Inflammatory macrophage treated with lipopolysaccharide for 1 hour (primary cell): ENCODE measurements at places on chromosomes 5 and 9.

- peak; percentile 27 for DNase-seq
Observed at GRCh38 chr5:55324815-55325418, 17.1 kb downstream of the MTREX start.

DNA sequence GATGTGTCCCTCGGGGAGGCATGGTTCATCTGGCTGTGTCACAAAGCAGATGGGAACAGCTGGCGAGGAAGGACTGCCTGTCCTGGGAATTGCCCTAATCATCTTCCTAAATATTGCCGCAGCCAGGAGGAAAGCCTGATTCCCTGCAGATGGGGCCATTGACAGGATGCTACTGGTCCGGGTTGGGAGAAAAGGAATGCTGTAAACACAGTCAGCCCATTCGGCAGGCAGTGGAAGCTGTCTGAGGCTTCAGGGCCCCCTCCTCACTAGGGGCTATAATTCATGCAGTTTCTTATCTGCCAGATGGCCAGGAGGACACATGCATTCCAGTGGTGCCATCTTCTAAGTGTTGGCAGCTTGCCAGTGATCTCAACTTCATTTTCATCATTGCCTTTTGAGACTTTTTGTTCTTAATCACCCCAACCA, 110.3 kb downstream of the KCNIP1 start:
- no peak for DNase-seq

- peak; percentile 74 for DNase-seq
Observed at GRCh38 chr9:90141723-90142122, 500.9 kb downstream of the DIRAS2 start.

- peak; percentile 3 for DNase-seq
Observed at GRCh38 chr5:94830520-94830919, 212.1 kb downstream of the SLF1 start.

DNA sequence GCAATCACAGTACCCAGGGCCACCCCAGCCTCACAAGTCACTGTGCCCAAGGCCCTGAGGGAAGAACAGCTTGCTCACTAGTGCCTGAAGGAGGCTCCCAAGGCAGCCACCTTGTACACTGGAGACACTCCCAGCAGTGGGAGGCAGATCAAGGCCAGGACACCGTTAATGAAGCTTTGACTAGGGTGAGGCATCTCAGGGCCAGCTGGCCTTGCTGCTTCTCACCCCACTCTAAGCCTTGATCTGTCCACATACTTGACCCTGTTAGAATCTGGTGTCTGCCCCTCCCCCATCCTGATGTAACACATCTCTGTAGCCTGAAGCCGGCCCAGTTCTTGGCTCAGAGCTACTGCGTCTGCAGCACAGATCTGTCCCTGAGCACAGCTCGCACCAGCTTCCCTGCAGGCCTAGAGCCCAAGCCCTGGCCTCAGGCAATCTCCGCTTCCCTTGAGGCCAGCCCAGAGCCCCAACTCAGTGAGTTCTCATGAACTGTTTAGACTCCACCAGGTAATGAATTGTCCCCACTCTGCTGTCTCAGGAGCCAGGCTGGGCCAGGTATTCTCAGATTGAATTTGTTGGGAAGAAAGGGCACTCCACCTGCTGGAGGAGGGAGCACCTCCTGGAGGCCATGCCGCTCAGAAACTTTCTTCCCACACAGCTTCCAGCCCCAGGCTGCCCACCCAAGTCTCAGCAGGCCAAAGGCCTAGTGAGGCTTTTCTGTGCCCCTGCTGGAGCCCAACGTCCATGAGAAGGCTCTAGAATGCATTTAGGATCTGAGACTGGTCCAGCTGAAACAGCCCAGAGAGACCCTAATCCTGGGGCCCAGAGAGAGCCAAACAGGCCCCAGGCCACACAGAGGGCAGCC, 13.4 kb upstream of the JADE2 start:
- no peak for DNase-seq

DNA sequence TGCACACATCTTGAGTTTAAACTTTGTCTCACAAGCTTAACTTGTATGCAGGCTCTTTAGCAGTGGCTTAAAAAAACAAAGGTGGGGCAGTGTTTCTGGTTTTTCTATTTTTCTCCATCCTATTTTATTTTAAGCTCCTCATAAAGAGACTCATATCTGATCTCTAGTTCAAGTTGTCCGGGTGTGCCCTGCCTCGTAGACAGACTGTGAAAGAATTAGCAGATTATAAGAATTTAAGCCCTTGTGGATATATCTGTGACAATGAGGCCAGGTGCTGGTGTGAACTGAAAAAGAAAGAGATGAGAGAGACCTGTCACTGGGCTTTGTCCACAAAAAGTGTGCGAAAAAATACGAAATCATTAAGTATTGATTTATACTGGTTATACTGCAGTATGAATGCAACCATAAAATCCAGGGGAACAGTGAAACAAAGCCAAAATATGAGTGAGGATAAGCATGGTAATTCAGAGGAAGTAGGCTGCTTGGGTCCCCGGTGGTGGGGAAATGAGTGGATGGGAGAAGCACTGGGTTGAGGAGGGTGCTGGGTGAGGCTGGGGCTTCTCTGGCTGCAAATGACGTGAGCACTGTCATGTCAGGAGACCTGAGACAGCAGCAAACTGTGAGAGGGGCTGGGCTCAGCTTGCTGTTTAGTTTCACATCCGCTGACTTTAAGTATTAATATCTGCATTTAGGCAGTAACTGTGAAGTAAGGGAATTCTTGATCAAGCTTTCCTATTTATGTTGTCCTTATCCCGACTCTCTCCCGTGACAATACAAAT, 179.7 kb upstream of the ANKRD55 start:
- DNase-seq = peak; percentile 74

GRCh38 chr9:93673839-93674334, 97.5 kb downstream of the PHF2 start:
- DNase-seq = no peak

DNA sequence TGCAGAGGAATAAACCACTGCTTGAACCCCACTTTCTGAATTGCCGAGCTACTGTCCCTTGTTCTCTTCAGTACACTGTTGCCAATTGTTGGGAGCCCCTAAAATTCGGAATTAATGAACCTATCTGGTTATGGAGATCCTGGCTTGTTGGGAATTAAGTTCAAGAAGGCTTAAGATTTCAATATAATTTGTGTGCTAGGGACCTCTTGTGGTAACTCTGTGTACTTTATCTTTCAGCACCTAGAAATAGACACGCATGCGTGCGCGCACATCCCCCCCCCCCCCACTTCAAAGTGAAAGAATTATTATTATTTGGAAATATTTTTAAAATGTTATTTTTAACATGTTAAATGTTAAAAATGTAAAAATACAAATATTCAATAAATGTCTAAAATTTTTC, 53.3 kb upstream of the FAM169A start:
- peak; percentile 32 for DNase-seq

DNA sequence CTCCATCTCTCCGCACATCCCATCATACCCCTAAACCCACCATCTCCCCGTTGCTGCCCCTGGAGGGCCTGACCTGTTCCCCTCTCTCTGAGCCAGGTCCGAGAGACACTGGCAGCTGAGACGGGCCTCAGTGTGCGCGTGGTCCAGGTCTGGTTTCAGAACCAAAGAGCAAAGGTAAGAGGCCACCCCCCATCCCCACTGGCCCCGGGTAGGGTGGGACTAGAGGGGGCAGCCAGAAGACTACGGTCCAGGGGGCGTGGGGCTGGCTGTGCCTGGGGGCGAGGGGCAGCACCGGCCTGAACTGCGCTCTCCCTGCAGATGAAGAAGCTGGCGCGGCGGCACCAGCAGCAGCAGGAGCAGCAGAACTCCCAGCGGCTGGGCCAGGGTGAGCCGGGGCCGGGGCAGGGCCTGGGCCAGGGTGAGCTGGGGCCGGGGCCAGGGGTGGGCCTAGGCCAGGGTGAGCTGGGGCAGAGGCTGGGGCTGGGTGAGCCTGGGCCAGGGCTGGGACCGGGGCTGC, 79.8 kb downstream of the LMX1B start:
- DNase-seq = no peak
